Tibial artery (tissue), 4 donors: ENCODE measurements at places on chromosomes 3 and 15.

- DNase-seq, result peak; percentile 98
These were observed 24.0 kb upstream of the GATM start for GRCh38 chr15:45402162-45402954.

DNA sequence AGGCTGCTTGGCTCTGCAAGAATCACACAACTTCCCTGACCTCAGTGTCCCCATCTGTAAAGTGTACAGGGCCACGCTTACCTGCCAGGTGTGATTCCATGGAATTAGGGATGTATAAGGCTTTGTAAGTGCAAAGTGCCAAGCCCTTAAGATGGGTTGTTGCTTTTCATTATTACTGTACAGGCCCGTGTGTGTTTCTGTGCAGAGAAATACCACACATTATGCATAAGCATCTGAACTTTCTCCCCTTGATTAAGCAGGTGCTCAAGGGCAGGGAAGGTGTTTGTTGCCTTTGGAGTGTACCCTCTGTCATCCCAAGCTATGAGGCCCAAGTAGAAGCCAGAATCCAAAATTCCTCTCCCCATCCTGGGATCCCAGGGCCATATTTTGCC lies 13.6 kb upstream of the HRH1 start:
- DNase-seq, result peak; percentile 19

DNA sequence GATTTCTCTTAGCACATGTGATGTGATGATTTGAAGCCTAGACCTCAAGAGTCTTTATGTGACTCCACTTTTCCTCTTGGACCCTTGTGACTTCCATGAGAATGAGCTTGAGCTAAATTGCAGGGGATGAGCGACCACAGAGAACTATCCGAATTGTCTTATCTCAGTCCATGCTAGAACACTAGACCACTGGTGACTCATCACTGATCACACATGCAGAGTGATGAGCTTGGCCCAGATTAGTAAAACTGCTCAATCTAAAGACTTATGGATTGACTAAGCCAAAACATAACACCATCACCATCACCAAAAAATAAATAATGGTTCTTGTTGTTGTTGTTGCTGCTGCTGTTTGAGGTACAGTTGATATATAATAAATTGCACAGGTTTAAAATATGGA lies 114.1 kb upstream of the CFAP20DC start:
- no peak for DNase-seq

GRCh38 chr3:135199137-135199536 lies 404.1 kb downstream of the EPHB1 start:
- DNase-seq, result no peak

GRCh38 chr3:61323094-61323493 lies 71.8 kb upstream of the FHIT start:
- no peak for DNase-seq

DNA sequence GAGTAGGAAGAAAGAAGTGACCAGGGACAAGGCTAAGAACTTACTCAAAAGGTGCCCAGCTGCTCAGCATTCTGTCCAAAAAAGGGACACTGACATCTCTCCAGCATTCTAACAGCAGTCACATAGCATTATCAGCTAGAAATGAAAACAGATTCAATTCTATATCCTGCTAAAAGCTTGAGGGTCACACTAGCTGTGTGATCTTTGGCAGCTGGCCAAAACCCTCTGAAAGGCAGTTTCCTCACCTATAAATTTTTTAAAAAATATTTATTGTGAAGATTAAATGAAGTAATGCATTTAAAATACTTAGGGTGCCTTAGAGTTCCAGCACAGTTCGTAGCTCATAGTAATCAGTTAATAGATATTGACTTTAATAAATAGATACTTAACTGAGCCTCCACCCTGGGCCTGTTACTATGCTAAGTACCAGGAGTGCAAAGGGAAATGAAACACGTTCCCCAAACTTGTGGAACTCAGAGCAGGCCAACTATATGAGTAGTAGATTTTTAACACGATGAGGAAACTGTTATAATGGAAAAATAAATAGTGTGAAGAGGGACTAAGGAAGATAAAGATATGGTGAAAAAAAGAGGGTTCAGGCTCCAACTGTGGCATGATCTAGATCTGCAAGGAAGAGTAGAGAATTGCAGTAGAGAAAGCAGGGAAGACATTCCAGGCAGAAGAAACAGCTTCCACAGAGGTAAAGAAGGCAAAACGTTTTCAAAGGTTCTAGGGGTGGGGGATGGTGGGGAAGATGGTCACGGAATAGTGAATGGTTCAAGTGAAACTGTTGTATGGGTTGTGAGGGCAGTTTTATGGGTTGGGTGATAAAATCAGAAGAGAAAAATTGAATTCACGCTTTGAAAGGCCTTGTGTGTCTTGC lies 11.4 kb downstream of the CD86 start:
- DNase-seq, result no peak

- DNase-seq, result no peak
These were observed 11.4 kb upstream of the CCDC174 start for GRCh38 chr3:14640157-14640562.

DNA sequence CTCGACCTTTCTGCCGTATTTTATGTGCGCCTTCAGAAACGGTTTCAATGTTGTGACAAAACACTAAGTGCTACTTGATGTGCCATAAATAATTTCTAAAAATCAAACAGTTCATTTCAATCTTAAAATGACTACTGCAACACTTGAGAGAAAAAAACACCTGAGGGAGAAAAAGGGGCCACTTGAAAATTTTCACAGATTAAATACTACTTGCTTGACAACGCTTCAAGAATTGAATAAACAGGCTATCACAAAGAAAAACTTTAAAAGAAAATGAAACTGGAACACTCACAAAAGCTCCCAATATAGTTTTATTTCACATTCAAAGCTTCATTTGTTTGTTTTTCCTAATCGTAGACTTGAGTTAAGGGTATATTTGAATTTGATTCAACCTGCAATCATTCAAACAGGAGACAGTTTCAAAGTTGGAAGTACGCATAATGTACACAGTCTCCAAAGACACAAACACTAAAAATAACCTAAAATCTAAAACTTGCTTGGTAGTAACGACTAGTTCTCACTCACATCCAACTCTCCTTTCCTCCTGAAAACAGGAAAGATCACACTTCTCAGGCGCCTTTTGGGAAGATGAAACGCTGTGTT lies 380.7 kb downstream of the ERC2 start:
- DNase-seq, result no peak

- DNase-seq, result peak; percentile 82
These were observed at the start of gene LOXL1 for GRCh38 chr15:73926219-73927002. Gene LOXL1 (plus strand): TSS chr15:73926462. CDS start chr15:73926784, 322 bp downstream.

DNA sequence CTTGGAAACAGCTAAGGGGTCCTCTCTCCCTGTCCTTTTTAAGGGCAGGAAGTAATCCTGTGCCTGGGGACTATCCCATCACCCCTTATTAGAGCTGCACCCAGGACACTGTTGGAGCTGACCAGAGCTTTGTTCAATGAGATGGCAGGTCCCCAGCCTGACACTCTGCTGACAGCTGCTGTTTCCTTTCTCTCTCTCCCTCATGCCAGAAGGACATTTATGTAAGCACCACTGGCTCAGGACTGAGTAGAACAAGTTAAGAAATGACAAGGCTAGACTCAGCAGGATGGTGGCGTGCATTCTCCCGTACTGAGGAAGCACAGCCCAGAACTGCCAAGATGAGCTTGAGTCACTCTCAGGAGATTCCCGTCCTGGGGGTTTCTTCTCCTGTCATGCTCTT lies 17.3 kb downstream of the GJD2 start:
- DNase-seq, result no peak

- no peak for DNase-seq
These were observed 596.9 kb upstream of the ARPP21 start for GRCh38 chr3:35042210-35042991.

GRCh38 chr15:27238707-27239423 lies 267.9 kb downstream of the GABRG3 start:
- DNase-seq, result no peak

- no peak for DNase-seq
These were observed 5.6 kb upstream of the TNIK start for GRCh38 chr3:171465763-171466162.

GRCh38 chr3:15781131-15781530 lies 16.6 kb downstream of the ANKRD28 start:
- DNase-seq, result no peak

- no peak for DNase-seq
These were observed 833.0 kb downstream of the AGBL1 start for GRCh38 chr15:86912661-86913060.

DNA sequence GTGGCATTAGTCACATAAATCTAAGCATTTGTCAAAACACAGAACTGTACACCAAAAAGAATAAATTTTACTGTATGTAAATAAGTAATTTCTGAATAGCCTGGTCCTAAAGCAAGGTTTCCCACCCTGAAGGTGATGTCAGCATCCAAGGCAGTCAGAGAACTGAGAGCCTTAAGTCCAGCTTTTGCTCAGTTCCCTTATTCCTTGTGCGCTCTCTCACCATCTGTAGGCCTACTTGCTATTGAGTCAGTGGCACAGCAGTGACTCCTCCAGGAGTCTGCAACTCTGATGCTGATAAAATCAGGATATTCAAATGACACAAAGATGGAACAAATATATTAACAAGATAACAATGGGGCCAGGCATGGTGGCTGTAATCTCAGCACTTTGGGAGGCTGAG lies 22.3 kb downstream of the VPS39 start:
- DNase-seq, result no peak

DNA sequence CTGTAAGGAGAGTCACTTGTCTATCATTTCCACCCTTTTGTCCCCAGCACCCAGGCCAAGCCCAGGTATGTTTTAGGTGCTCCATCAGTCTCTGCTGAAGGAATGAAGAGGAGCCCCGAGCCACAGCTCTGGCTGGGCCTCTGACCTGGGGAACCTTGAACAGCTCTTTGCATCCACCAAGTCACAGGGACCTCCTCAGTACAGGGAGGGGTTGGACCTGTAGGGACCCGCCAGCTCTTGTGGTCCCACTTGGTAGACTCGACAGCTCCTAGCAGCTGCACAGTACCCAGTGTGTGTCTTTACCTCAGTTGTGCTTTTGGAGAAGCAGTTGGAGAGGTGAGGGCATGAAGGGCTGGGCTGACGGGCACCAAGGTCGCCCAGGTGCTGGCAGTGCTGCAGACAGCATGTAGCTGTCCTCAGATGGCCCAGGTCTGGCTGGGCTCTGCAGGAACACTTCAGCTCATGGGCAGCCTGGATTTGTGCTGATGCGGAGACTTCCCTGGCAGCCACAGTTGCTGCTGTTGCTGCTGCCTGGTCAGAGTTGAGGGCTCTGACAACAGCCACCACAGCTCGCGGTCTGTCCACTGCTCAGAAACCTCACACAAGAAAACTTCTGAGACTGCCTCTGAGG lies 123.6 kb downstream of the CACNA1D start:
- no peak for DNase-seq

DNA sequence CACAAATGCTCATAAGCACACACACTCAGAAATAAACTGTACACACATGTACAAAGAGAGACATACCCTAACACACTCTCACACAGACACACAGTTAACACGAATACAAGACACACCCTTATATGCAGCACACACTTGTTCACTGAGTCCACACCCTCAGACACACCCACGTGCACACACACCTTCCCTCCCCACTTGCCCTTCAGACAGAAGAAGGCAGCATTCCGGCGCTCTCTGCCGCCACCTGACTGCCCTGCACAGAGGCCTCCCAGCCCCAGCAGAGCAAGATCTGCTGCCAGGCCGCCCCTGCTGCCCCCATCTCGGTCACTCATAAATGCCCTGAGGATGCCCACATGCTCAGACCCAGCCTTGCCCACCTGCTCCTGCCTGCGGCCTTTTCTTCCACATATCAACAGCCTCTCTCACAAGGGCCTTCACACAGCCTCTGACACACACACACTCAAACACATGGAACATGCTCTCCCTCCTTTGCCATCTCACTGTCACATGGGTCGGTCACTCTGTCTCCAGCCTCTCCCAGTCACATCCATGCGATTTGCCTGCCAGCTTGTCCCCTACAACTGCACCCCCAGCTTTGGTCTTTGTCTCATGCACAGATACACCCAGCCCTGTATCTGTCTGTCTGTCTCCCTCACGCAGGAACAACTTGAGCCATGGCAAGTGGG lies 71.1 kb downstream of the EPHB3 start:
- DNase-seq, result no peak

GRCh38 chr3:58492494-58492905 lies 604 bp downstream of the KCTD6 start:
- DNase-seq, result no peak

DNA sequence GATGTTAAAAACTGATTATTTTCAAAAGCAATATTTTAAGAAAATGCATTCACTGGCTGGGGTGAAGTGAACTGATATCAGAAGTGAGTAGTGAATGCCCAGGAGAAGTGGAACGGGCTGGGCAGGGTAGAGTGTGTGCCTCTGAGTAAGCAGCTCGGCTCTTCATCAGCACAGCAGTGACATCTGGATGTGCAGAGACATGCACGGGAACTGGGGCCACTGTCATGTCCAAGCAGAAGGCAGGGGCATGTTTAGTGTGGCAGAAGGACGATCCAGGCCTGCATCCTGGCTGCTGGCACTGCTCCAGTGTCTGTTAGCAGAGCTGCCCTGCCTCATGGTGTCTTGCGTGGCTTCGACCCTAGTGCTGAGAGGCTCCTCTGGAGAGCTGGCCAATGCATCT lies 305.6 kb upstream of the LRRFIP2 start:
- no peak for DNase-seq

GRCh38 chr3:188471723-188472122 lies 317.8 kb downstream of the LPP start:
- no peak for DNase-seq

- DNase-seq, result no peak
These were observed 132.1 kb downstream of the DOCK3 start for GRCh38 chr3:50806806-50807205.

- DNase-seq, result peak; percentile 42
These were observed 2.9 kb downstream of the RNU6-1 start for GRCh38 chr15:67836955-67837354.

DNA sequence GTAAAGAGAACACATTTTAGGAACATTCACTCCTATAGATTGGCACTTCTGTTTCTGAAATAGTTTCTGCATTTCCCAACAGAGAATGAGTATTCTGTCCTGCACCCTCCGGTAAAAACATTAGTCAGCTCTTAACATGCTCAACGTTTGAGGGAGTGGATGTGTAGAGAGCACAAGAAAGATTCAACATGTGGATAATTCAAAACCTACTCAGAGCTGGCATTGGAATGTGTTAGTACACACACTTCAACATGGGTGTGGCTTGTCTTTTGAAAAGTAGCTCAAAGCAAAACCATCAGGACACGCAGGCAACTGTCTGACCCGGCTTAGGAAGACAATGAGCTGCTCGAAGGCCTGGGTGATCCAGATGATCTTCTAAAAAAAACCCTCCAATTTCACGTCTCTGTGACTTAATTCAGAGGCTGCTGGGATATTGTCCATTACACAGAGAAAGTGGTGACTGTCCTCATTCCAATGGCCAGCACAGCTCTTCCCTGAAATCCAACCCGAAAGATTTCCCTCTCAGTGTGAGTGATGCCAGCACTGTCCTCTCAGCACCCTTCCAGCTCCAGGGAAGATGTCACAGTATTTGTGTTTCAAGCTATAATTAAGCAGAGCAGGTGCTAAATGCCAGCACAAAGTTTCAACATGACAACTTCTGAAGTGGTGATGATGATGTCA lies 18.1 kb downstream of the FBN1 start:
- no peak for DNase-seq

GRCh38 chr3:78799681-78800080 lies 968.1 kb downstream of the ROBO1 start:
- DNase-seq, result no peak

DNA sequence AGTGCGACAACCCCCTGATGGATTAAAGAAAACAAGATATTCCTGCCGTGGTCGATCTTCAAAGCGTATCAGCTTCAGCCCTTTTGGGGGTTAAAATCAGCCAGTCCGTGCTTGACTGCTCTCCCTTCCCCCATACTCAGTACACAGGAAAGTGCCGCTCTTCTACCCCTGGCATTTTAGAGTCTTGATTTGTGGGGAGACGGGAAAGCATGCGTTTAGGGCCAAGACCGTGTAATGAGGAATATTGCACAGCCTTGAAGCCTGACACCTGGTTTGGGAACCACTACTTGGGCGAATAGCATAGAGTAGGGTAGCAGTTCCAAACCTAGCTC lies 540 bp upstream of the EDC3 start:
- no peak for DNase-seq
